ENCODE measurements at places on chromosomes 5 and 9.

DNA sequence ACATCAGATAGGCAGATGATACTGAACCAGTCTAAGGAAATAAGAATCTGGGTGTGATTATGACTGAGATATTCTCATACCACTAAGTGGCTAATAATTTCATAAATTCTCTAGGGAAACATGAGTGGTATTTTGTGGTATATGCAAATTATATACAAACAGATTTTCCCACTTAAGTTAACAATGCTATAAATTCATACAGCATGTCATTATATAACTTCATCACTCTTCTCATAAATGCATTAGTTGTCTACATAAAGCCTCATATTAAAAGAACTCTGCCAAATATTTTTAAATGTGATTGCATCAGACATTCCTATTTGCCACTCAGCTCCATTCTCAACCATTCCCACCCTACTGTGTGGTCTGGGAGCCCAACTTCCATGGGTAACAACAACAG is 226.5 kb downstream of the TLE1 start:
- DNase-seq, result no peak

- no peak for DNase-seq
Observed at GRCh38 chr9:18851069-18851795, 181.8 kb downstream of the SAXO1 start.

GRCh38 chr5:172768573-172769341 is 2.2 kb downstream of the DUSP1 start:
- DNase-seq, result no peak

- DNase-seq, result no peak
Observed at GRCh38 chr5:127697894-127698600, 5.1 kb upstream of the CCDC192 start.

- DNase-seq, result no peak
Observed at GRCh38 chr5:146797658-146798057, 80.9 kb downstream of the PPP2R2B start.

- no peak for DNase-seq
Observed at GRCh38 chr5:123559434-123559775, 47.4 kb downstream of the CSNK1G3 start.

DNA sequence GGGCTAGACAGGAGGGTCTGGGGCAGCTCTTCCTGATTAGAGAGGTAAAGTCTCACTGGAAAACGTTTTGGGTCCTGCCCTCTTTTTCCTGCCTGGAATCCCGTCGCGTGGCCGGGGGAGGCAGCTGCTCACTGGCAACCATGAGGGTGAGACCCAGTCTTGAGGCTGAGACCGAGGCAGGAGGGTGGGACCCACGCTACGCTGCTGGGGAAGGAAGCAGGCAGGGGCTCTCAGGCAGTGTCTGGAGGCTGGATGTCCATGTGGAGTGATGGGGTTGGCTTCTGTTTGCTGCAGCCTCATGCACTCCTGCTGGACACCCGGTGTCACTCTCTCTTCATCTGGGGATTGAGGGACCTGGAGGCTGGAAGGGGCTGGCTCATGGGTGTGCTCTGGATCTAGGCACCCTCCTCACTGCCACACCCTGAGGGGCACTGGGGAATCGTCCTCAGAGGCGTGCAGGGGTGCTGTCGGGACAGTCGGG is 11.3 kb upstream of the SLC2A6 start:
- no peak for DNase-seq

GRCh38 chr9:98860871-98861293 is 53.4 kb downstream of the GALNT12 start:
- no peak for DNase-seq

DNA sequence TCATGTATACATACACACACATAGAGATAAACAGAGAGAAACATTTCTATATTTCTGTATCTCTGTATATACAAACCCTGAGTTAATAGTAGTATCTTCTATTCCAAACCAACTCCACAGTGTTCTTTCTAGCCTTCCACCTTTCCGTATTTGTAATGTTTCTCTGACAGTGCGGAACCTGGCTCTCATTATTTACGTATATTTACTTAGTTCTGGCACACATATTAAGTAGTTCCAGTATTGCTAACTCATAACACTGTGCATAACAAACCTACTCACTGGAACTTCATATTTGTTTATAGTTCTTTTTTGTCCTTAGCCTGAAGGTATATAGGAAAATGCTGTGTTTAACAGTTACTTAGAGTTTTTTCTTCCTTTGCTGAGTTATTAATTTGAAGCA is 6.5 kb downstream of the OGN start:
- no peak for DNase-seq

- DNase-seq, result no peak
Observed at GRCh38 chr5:131533836-131534235, 101.2 kb downstream of the RAPGEF6 start.

GRCh38 chr5:111478266-111478665 is 34.1 kb downstream of the STARD4 start:
- no peak for DNase-seq

GRCh38 chr5:34847056-34847455 is 8.1 kb downstream of the TTC23L start:
- no peak for DNase-seq

DNA sequence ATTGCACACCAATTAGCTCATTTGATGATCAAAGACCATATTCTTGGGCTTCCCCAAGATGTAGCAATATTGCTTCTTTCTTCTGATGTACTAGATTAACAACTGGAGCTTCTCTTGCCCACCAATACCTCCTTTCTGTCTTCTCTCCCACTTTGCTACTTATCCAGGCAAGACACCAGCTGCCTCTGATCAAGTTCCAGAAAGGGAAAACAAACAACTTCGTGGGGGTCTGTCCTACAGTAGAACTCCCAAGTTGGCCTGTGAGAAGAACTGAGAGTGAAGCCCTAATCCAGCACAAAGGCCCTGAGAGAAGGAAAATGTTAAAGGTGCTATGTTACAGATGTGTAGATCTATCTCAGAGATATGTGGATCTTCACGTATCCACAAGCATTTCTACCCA is 44.9 kb downstream of the ADAMTS12 start:
- DNase-seq, result no peak

GRCh38 chr5:128549496-128549895 is 11.5 kb upstream of the FBN2 start:
- DNase-seq, result no peak

- DNase-seq, result peak; percentile 15
Observed at GRCh38 chr9:84669288-84670137, at the start of gene NTRK2. Gene NTRK2 (plus strand): TSS chr9:84669729. CDS start chr9:84670749, 1,020 bp downstream.

DNA sequence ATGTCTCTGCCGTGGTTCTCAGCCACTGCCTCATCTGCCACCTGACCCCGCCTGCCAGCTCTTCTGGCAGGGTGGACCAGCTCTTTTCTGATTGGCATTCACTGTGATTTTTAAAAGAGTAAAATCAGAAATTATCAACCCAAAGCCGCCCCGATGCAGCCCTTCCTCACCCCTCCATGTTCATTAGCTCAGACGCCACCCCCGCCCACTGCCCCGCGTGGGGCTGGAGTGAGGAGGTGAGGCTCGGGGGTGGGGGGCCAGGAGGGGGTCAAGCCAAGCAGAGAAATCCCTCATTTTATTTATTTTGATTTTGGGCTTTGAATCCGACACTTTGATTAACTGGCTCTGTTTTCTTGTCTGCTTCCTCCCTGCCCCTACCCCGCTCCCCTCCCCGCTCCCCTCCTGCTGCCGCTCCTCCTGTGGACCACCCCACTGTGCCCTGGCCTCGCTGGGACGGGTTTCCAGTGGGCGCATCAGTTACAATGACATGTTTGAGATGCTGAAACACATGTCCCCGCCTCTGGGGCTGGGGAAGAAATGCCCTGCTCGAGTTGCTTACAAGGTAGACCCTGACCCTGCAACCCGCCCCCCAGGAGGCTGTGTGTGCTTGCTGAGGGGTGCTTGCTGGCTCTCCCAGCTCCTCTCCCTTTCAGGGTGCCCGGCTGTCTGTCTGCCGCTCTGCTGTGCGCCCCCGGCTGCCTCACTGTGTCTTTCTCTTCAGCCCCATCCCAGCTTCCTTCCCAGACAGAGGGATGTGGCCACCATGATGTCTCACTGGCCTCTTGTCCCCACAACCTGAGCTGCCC is 224.9 kb downstream of the CACNA1B start:
- DNase-seq, result no peak

DNA sequence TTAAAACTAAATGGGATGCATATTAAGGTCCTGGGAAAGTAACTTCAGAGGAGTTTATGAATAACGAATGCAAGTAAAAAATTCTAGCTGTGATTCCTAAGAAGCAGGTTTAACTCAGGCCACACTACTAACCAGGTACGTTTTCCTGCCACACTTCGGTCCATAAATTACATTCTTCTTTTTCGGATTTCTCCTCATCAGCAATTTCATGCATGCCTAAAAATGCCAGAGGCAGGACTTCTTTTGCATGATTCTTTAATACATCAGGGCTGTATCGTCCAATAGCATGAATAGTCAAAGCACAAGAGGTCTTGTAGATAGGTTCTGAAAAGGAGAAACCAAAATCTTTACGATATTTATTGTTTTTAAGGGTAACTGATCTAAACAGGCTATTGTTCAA is 42.3 kb upstream of the OR2K2 start:
- DNase-seq, result no peak

- no peak for DNase-seq
Observed at GRCh38 chr5:106172681-106173532, 1497.8 kb downstream of the EFNA5 start.

DNA sequence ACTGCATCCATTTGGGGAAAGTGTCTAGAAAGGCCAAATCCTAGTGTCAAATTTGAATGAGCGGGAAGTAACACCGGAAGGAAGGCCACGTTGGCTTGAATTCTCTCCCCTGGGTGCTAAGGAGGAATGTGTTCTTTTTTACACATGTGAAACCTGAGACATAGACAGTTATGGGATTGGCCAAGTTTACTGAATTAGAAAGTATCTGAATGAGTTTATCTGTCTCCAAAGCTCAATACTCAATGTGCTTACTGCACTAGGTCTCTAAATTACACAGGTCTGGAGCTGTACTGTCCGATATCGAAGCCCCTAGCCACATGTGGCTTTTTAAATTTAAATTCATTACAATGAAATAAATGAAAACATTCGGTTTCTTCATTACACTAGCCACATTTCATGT is 6.0 kb downstream of the DMRT1 start:
- no peak for DNase-seq

DNA sequence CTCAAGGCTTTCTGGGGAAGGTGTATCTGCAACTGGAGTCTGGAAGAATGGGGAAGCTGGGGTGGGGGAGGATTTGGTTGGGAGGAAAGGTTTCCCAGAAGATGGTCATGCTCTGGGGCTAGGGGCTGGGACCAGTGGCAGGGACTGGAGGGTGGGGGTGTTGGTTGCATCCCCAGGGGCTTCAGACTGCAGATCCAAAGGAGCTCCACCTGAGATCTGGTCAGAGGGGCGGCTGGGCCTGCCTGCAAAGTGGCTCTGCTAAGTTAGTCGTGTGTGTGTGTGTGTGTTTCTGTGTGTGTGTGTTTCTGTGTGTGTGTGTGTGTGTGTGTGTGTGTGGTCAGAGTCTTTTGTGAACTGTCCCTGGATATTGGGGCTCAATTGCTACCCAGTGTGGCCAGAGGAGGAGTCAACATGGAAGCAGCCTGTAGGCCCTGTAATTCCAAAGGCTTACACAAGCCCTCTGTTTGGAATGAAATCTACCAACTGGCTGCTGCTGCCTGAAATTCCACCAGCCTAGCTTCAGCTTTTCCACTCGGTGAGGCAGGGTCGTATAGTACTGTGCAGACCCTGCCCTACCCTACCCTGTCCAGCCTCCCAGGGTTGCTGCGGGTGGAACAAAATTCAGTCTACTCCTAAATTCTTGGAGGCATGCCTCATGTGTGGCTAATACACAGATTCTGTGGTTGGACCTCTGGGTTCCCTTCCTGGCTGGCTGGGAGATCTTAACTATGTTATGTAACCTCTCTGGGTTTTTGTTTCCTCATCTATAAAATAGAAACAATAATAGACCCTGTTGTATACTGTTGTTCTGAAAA is 12.5 kb upstream of the SYNPO start:
- DNase-seq, result no peak

DNA sequence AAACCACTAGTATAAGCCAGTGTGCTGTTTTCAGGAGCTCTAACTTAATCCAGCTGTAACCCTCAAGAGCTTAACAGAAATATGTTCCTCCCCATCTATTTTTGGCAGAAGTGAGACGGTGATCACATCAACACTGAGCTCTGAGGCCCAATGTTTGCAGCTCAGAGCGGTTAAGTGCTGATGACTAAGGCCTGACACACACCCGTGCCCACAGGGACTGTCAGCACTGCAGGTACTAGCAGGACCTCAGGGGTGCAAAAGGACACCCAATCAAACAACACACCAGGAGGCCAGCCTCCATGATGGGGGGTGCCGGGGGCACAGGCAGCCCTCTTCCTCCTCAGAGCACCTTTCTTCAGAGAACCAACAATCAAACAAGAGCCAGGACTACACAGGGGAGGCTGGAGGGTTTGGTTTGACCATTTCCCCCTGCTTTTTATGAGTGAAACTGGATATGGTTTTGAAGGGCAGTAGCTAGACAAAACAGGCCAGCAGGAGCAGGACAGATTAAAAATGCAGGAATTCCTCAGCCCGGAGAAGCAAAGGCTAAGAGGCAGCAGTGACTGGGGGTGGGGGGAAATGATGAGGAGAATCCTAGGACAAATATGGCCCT is 61.3 kb downstream of the RAPGEF1 start:
- DNase-seq, result peak; percentile 82

- no peak for DNase-seq
Observed at GRCh38 chr5:55657443-55657842, 54.7 kb downstream of the SLC38A9 start.

DNA sequence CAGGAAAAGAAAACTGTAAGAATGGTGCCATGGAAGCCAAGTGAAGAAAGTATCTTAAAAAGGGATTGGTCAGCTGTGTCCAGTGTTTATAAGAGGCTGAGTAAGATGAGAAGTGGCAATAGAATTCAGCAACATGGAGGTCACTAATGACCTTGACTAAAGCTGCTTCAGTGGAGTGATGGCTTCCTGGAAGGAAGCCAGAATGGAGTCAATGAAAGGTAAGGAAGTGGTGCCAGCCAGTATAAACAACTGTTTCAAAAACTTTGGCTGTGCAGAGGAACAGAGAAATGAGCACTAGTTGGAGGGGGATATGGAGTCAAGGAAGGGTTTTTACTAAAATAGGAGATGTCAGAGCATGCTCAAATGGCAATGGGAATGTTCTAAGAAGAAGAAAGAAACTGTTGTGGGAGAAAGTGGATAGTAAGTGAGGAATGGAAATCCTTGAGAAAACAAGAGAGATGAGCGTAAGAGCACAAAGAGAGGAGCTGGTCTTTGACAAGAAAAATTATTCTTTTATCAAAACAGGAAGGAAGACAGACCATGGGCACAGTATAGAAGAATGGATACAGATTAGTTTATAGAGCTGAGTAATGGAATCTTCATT is 11.1 kb upstream of the NRG2 start:
- DNase-seq, result no peak

GRCh38 chr5:26622947-26623346 is 415.4 kb downstream of the CDH9 start:
- DNase-seq, result no peak

DNA sequence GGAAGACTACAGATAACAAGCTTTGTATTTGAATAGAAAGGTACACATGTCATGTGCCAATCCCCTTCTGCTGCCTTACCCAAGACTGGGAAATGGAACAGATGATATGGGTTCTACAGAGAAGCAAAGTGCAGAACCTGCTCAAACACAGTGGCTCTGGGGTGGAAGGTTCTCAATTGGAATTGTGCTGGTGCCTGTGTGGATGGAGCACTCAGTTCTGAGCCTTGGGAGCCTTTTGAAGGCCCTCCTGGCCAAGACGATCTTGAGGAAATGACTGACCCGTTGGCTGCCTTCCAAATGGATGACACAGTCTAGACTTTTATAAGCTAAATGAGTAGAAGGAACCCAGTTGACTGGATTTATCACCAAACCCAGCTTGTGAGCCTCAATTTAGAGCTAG is 4.2 kb upstream of the PRSS3 start:
- no peak for DNase-seq

GRCh38 chr9:117028103-117028858 is 341.2 kb downstream of the TRIM32 start:
- no peak for DNase-seq
